ENCODE measurements at places on chromosomes 5 and 9.

DNA sequence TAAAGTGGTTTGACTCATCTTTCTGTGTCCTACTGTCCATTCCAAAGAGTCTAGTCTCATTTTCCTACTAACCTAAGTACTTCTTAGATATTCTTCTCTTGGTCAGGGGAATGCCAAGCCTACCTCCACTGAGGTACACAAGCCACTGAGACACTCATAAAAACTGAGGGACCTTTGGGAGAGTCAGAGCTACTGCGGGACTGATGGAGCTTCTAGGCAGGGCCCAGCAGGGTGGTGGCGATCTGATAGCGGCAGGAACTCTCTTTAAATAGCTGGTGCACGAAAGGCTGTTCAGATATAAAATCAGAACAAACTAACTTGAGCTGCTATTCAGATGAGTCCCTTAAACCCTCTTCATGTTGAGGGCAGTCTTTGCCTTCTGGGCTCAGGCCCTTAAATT, 14.7 kb downstream of the NUP214 start:
- no peak for ATAC-seq

DNA sequence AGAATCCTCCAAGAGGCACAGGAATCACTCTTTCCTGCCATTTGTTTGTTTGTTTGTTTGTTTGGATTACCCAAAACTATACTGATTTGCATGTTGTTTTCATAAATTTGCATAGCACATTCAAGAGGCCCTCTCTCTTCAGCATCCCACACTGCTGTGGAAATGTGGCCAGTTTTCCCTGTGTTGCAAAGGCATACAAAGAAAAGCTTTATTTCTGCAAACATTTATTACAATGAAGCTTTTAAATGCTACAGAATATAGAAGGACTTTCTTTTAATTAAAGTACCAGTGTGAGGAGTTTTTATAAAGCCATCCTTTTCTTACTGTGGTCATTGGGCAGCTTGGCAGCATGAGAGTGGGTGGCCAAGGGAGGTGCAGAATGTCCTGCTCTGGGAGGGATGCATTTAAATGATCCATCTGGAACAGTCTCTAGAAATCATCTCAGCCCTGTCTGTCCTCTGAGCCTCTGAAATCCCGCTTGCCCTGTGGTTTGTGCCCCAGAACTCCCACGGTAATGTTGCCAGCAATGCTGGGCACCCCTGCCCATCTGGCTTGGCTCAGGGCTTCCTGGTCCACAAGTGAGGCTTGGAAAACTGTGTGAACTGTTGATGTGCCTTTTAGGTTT, 356.8 kb upstream of the KIF2A start:
- no peak for ATAC-seq

GRCh38 chr9:74035786-74036185, 461.3 kb upstream of the RORB start:
- ATAC-seq, result no peak

GRCh38 chr5:15901151-15901550, 278.4 kb downstream of the MARCHF11 start:
- no peak for ATAC-seq

DNA sequence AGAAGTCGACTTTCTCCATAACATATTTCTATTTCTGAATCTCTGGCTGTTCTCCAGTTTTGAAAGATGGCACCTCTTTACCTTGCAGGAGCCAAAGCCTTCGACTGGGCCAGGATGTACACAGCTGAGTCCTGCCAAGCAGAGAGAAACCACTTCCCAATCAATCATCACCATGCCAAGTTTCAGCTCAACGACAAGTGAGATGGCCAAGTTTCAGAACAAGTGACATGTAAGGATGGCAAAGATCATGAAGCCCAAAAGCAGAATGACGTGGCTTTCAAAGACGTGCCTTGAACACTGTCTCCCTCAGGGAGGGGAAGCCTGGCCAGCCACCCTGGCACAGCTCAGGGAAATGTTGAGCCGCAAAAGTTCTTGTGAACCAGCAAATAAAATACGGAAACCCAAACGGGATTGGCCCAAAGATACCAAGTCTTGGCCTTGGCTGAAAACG, 17.7 kb downstream of the STK10 start:
- ATAC-seq, result no peak

DNA sequence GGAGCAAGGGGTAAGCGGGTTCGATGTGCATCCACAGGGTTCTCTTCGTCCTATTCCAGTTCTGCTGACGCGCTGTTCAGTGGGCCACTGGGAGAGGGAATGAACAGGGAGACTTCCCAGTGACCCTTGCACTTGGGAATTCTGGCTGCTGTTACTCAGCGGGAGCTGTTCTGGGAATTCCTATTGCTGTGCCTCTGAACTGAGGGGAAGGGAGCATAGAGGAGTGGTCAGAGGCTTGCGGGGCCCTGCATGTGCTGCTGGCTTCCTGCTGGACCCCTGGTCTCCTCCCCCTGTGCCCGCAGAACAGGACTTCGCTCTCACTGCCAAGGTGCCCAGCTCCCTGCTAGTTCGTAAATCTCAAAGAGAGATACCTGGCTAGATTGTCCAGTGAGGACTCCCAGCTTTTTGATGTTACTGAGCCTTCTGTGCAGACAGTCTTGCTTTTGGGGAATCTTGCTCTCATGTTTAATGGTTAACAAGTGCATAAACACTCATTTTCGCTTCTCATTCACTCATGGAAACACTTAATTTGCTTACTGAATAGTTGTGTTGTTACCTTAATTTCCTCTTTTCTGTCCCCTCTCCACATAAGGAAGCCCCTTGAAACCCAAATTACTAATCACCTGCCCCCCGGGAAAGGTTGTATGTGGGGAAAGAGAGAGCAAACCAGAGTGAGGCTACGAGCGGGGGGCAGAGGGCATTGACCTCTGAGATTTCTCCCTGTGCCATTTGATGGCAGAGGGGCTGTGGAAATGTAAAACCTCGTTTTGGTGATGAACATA, 5.9 kb downstream of the TRIO start:
- no peak for ATAC-seq

DNA sequence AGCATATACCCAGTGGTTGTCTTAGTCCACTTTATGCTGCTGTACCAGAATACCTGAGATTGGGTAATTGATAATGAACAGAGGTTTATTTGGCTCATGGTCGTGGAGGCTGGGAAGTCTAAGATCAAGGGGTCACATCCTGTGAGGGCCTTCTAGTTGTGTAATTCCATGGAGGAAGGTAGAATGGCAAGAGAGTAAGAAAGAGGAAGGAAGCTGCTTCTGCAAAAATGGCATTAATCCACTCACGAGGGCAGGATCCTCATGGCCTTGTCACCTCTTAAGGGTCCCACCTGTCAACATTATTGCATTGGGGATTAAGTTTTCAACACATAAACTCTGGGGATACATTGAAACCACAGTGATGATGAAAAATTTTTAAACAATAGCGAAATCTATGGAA, 17.0 kb downstream of the BTNL8 start:
- no peak for ATAC-seq

DNA sequence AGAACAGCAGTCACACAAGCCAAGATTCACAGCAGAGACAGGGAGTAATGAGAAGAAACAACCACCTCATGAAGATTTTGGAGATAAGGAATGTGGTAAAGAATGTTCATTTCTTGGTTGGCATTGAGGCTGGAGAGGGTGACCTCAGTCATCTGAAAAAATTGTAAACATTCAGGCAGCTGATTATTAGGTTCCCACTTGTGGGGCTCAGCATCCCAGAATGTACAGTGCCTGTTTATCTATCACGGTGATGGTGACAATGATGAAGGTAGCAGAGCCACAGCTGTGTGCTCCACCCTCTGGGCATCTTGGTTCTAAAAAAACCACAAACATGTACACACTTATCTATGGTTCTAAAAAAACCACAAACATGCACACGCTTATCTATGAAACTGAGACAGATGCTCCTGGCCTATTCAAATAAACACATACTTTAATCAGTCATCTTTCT, 143.9 kb upstream of the MOCS2 start:
- ATAC-seq, result no peak

DNA sequence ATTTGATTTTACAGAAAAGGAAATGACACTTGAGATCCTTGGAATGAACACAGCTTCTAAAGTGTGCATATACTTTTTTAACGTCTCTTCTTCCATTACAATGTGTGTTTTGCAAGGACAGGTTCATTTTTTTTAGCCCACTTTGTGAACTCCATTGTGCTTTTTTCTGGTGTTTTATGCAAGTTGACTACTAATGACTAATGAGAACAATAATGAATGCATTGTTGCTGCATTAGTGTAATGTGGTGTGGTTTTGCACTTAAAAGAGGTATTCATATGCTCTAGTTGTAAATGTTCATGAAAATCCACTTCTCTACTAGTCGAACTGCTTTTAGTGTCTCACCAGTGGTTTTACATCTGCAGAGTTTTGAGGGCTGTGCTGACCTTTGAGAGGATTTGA, 93.6 kb downstream of the UHRF2 start:
- ATAC-seq, result no peak

DNA sequence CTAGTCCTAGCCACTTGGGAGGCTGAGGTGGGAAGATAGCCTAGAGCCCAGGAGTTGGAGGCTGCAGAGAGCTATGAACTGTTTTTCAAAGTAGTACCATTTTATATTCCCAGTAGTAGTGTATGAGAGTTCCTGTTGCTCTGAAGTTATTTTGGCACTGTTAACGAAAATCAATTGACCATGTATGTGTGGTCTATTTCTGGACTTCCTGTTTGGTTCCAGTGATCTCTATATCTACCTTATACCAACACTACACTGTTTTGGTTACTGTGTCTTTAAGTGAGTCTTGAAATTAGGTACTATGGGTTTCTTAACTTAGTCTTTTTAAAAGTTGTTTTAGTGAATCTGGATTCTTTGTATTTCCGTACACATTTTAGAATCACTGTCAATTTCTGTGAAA, 13.6 kb downstream of the SLF1 start:
- ATAC-seq, result no peak

DNA sequence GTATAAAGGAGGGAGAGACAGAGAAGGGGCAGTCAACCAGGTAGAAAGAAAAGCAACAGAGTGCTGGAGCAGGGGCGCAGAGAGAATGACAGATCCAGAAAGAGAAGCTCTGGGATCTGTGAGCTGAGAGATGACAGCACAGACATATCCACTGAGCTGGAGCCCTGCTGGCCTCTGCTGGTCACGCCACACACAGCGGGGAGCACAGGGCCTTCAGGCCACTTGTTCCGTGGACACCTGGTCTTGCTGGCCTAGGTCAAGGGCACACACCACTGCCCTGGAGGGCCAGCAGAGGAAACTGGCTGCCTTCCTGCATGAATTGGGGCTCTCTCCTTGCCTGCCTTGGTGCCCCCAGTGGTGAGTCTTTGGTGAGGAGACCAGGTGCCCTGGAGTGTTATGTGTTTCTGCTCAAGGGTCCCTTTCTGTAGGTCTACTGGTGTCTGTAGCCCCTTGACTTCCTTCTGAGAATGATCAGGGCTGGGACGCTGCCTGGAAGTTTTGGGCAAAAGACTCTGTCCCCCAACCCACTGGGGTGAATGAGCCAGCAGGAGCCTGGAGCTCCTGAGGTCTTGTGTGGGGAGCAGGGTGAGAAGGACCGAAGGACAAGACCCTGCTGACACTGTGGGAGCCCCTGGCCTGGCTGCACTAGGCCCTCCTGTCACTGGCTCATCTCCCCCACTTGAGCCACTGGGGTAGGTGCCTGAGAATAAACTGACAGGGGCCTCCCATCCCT, 59.2 kb upstream of the ADAMTS2 start:
- ATAC-seq, result no peak

DNA sequence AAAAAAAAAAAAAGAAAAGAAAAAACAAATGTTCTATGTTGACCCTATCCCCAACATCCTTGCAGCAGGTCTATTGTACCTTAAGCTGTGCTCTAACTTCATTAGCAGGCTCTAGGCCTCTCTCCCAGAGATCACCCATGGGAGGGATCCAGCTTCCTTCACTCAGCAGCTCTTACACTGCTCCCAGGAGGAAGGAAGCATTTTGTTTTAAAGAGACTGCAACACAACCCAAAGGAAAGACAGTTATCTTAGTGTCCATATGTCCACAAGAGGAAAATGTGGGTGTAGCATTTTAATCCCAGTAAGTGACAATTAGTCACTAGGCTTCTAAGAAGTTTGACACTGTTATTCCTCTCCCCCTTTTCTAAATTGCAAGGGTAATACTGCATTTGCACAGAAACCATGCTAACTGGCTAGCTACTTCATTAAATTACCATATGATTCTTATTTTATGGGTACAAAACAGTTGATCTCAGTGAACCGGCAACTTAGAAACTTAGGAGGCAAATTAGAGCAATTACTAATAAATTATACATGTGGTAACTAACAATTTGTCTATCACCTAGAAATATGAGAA, 58.8 kb downstream of the MARCHF3 start:
- ATAC-seq, result no peak

- ATAC-seq, result no peak
Measured at GRCh38 chr9:110170357-110171257, 37.4 kb downstream of the C9orf152 start.

GRCh38 chr9:120663380-120663779, 50.9 kb downstream of the MEGF9 start:
- ATAC-seq, result no peak

DNA sequence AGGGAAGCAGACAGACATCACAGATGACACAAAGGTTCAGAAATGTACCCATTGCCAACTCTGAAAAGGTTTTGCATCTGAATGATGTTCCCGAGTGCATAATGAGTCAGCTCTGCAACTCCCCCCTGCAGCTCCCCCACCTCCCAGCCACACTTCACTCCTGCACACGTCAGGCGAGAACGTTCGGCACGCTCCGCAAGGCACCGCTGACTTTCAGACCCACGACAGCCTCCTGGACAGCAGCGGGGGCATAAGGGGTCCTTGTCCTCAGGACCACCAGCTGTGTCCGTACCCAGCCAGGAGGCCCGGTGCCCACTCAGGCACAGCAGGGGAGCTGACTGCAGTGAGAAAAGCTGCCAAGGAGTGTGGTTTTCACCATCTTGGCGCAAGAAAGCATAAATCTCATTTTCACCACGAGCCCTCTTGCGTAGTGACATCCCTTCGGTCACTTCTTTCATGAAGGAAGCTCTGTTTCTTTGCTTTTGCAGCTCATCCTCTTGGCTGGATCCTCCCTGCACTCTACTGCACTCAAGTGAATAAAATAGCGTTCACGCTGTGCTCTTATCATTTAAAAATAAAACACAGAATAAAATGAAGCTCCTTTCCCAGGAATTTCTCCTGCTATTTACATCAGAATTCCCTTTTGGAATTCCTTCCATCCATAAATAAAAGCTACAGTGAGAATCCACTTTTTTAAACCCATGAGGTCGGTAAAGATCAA, 9.9 kb downstream of the GFPT2 start:
- ATAC-seq, result peak; percentile 32
